ENCODE measurements at places on chromosomes 3 and 15.

- DNase-seq, result no peak
Observed at GRCh38 chr3:26381411-26381810, 241.2 kb upstream of the LRRC3B start.

- DNase-seq, result no peak
Observed at GRCh38 chr3:183360971-183361624, 67.3 kb downstream of the MCF2L2 start.

GRCh38 chr3:50627407-50628051 lies 10.6 kb downstream of the MAPKAPK3 start:
- DNase-seq, result no peak

DNA sequence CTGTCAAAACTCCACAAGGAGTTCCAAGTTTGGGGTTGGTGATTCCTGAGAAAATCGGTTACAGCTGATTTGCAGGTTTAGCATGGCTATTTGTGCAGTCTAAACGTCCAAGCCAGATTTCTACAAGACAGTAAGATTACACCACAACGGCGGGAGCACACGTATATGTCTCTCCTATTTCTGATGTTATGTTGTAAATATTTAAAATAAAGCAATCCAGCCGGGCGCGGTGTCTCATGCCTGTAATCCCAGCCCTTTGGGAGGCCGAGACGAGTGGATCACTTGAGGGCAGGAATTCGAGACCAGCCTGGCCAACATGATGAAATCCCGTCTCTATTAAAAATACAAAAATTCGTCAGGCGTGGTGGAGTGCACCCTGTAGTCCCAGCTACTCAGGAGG lies 106.8 kb upstream of the IGF1R start:
- DNase-seq, result no peak

GRCh38 chr3:157412323-157412855 lies 24.3 kb upstream of the PTX3 start:
- DNase-seq, result no peak

GRCh38 chr3:160754371-160754854 lies 1.6 kb upstream of the PPM1L start:
- peak; percentile 25 for DNase-seq

GRCh38 chr3:46022909-46023785 lies 4.1 kb downstream of the XCR1 start:
- DNase-seq, result no peak

DNA sequence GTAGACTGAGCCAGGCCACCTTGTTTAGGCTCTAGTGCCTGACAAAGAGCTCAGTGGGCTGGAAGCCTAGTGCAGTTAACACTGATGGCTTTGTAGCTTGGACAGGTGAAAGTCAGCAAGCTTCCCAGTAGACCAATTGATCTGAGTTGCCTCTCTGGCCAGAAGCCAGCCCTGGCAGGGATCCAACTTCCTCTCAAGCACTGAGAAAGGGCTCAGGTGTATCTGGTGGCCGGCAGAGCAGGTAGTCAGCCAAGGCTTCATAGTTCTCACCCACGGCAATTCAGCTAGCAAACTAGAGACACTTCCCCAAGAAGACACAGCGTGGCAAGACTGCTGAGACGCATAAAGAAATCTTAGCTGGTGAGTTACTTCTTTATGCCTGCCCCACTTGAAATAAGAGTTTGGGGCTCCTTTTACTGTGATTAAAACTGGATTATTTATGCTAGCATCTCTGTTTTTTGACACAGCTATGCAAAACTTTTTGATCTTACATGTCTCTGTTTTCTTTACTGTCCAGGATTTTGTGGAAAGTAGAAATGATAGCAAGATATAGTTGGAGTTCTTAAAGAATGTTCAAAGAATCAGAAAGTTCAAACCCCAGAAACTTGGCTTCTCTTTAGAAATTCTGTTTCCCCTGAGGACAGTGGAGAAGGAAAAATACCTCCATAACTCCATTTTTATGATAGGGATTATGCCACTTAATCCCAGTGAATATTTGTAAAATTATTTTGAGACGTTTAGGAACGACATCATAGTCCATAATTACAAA lies 8.4 kb upstream of the CA12 start:
- DNase-seq, result no peak

- no peak for DNase-seq
Observed at GRCh38 chr3:128009952-128010846, 42.0 kb upstream of the SEC61A1 start.

- no peak for DNase-seq
Observed at GRCh38 chr3:13872451-13872850, 7.4 kb downstream of the WNT7A start.

DNA sequence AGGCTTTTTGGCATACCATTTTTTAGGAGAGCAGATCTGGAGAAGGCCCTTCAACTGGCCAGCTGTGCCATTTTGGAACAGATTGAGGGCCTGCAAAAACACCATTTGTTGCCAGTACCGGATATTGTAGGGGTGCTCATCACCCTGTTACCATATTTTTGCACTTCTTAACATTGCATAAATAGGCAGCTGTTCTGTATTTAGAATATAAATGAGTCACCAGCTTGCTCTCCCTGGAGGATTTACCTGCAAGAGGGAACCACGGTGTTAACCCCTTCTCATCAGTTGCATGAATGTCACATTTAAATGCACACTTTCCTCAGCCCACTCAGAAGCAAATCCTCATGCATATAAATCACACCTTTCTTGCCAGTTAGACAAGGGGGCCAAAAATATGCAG lies 435.6 kb downstream of the ROBO2 start:
- no peak for DNase-seq

DNA sequence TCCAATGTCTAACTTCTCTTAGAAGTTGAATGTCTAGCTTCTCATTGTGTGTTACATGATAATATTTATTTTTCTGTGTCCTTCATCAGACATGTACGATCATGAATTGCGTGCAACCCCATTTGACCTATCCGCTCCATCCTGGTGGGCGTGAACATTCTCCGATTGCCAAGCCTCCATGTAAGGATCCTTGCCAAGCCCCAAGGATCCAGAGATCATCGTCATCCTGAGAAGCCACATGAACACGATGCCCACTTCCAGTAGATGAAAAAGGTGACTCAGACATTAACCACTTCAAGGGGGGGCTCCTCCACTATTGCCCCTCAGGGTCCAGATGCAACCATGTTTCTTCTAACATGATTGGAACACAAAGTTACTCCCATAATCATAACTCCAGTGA lies 25.5 kb upstream of the KNG1 start:
- DNase-seq, result no peak

- DNase-seq, result no peak
Observed at GRCh38 chr3:101851072-101851770, 1.9 kb downstream of the NFKBIZ start.

- DNase-seq, result no peak
Observed at GRCh38 chr15:100256970-100257650, 84.7 kb downstream of the ADAMTS17 start.

DNA sequence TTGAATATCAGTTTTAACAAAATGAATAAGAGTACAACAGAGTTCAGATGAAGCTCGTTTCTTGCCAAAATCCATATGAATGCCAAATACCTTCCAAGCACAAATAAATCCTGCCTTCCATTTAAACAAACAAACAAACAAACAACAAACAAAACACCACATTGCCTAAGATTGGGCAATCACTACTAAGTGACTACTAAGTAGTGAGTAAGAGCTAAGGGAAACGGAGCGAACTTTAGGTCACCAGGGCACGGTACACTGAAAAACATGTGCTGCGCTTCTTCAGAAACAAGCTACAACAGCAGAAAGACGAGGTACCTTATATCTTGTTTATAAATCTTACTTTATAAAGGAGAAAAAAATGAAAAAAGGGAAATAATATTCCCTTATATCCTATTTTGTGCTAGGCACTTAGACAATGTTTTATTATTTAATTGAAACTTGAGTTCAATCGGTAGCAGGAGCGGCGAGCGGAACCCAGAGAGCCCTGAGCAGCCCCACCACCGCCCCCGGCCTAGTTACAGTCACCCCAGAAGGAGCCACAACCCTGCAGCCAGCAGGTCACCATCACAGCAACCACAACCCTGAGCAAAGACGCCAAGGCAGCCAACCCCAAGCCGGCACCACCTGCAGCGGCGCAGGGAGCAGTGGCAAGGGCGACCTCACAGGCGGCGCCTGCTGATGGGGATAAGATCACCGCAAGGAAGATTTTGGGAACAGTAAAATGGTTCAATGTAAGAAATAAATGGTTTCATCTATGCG lies 216.9 kb downstream of the ZBTB20 start:
- DNase-seq, result no peak

DNA sequence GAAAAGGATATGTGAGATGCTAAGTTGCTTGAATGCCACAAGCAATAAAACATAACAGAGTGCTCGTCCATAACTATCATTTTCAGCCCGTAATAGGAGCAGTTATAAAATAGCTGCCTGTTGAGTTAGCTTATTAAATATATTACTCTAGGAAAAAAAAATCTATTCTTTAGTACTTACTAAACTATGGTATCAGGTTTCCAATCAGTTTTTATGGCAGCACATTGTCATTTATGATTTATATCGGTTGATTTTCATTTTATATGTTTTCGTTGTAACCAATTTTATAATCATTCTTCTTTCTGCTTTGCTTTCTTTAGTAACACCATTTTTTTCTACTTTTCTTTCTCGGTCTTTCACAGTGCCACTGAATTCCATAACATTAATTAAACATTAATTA lies 51.9 kb downstream of the SEMA6D start:
- DNase-seq, result no peak

- no peak for DNase-seq
Observed at GRCh38 chr3:55474213-55474632, 12.9 kb downstream of the WNT5A start.

DNA sequence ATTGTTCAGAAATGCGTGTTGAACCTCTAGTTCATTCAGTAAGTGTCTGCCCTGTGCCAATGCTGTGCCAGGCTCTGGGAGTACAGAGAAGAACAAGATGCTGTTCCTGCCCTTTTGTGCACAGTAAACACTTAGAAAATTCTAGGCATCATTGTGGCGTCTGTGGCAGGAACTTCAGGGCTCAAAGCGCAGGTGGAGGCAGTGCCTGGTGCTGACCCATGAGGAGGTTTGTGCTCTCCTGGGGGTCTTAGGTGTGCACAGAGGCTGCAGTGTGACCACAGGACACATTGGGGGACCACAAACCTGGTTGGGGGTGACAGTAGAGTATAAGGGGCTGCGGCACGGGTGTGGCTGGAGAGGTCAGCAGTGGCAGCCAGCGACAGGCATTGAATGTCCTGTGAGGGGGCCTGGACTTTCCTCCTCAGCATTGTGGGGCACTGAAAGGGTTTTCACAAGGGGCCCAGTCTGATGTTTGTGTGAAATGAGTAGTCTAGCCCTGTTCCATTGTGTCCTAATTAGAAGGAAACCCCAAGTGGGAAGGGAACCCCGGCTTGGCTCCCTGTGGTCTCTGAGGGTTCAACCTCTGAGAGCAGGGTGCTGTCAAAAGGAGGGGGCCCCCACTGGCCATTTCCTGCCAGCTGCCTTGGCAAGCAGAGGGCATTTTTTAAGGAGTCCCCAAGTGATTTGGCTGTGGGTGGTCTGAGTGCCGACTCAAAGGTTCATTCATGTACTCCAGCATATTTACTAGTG lies 20.9 kb downstream of the MRAS start:
- DNase-seq, result no peak

DNA sequence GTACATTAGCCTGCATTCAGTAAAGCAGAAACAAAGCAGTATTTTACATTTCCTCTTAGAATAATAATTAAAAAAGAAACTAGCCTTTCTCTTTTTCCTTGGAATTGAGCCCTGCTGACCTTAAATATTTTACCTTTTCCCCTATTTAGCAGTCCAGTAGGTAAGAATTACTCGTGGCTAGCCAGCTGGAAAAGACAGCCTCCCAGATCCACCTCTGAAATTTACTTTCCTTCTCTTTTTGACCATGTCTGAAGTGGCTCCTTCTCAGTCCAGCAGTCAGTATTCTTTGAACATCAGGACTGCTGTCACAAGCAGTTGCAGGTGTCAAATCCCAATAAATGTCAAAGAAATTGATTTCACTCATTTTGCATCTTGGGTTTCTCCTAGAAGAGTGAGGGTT lies 311.5 kb upstream of the DCBLD2 start:
- no peak for DNase-seq

- no peak for DNase-seq
Observed at GRCh38 chr3:186790261-186790981, 7.0 kb downstream of the EIF4A2 start.

- no peak for DNase-seq
Observed at GRCh38 chr15:85831415-85832113, 36.8 kb upstream of the KLHL25 start.

DNA sequence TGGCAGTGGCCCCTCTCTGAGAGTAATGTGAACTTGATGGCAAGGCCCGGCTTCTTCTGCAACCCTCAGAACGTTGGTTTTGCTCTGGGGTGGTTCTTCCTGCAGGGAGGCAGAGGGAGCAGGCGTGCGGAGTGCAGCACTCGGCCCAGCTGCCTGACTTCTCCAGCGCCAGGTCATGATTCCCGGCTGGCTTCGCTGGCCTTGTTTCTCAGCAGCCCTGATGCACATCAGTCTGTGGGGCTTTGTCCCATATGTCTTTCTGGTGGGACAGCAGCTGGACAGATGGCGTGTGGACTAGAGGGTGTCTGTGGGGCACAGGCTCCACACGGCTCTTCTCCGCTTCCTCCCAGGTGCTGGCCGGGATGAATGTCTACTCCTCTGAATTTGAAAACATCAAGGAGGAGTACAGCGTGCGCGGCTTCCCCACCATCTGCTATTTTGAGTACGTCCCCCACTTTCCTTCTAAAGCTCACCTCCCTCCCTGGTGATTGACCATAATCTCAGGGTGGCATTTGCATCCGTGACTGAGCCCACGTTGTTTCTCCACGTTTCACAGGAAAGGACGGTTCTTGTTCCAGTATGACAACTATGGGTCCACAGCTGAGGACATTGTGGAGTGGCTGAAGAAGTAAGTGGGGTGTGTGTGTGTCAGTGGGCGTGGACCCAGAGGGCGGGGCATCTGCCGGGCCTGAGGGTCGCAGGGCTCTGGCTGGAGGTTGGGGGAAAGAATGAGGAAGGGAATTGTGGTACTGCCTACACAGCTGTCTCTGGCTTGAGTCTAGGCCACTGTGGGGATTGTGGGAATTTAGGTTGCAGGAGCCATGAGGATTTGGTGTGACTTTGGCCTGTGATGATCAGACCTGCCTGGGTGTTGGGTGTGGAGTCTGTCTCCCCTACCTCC lies 57.1 kb downstream of the PDIA5 start:
- DNase-seq, result no peak

GRCh38 chr3:62696011-62696410 lies 179.2 kb downstream of the CADPS start:
- no peak for DNase-seq

DNA sequence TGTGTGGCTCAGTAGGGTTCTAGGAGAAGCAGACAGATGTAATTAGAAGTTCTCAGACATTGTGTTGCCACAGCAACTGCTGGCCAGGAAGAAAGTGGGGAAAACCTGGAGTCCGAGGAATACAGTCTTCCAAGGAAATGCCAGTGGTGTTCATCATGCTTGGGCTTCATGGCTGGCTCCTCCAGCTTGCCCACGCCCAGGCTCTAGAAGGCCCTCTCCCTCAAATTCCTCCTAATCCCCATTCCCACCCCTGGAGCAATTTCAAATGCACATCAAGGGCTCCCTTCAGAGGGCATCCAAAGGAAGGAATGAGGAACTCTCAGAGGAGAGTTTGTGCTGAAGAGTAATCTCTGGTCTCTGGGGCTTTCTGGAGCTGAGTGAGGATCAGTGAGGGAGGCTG lies 21.9 kb downstream of the FSTL1 start:
- DNase-seq, result no peak
